ENCODE measurements at places on chromosomes 1 and 21. TPM values are rescaled to one million over a fixed set of nuclear protein-coding genes. Genes with fewer than 3 reads are reported as not detected.

CFAP74 gene
- 0.83 TPM for total RNA-seq

ATP13A2 gene
- total RNA-seq: 32.8 TPM

GRCh38 chr1:236167154-236167553 is 24.8 kb downstream of the GPR137B start:
- H3K36me3 ChIP-seq: no peaks in the 10 kb centered on the region
- no peaks in the 10 kb centered on the region for H3K27me3 ChIP-seq
- no peak for DNase-seq
- no peaks in the 10 kb centered on the region for H3K4me1 ChIP-seq

KIF14 gene
- total RNA-seq: 2.5 TPM

Measured in Peyer's patch (tissue), 4 donors.